Stimulated activated effector memory CD8-positive, alpha-beta T cell treated with anti-CD3 and anti-CD28 coated beads, Interleukin-12 subunit alpha, Interleukin-12 subunit beta, amount 100 ng/mL, for 72 hours (primary cell): ENCODE measurements at places on chromosomes 3 and 15.

DNA sequence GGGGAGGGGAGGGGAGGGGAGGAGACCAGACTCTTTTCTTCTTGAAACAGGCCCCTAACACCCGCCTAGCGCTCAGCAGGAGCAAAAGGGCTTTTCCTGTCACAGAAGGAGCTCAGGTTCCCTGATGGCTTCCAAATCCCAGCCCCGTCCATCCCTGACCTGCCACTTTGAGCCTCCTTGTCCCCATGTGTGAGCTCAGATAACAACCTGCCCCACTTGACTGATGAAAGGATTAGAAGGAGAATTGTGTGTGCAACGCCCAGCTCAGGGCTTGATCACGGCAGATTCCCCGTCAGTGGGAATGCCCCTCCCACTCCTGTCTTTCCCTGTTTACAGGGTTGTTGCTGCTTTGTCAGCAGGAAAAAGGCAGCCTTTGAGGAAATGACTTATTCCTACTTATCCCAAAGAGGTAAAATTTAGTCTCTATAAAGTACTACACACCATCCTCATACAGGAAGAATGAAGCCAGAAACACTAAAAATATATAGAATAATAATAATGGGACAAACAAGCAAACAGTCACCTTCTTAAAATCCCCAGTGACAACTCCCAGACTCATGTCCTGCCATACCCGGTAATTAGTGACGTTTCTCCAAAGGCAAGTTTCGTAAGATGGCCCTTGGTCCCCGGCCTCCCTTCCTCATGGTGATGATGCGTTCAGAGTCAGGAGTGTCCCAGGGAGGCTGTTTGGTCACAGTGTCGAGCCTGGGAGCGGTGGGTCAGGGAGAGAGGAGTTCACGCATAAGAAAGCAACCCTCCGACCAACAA is 6.1 kb upstream of the LRRC15 start:
- no peak for DNase-seq

GRCh38 chr3:196207159-196207832 is 3.9 kb downstream of the ZDHHC19 start:
- no peak for DNase-seq

- no peak for DNase-seq
Measured at GRCh38 chr15:60283936-60284335, 113.8 kb downstream of the ANXA2 start.

DNA sequence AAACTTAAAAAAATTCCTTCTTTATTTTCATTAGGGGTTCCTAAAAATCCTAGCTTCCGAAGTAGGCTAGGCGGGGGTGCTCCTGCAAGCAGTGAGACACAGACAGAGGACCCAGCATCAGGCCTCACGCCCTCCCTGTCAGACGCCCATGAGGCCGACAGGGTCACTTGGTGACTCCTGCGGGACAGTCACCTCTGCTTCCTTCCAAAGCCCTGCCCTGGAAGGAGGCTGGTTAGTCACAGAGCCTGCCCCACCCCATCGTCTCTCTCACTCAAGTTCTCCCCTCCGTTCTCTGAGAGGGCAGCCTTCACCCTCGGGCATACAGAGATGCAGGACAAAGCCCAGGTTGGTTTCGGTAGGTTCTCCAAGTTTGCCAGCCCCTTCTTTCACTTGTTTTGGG is 38.6 kb downstream of the EHD4 start:
- no peak for DNase-seq

GRCh38 chr15:66763186-66764071 is 61.4 kb downstream of the SMAD6 start:
- DNase-seq: no peak

GRCh38 chr3:138296639-138297038 is 33.0 kb downstream of the NME9 start:
- DNase-seq: no peak

DNA sequence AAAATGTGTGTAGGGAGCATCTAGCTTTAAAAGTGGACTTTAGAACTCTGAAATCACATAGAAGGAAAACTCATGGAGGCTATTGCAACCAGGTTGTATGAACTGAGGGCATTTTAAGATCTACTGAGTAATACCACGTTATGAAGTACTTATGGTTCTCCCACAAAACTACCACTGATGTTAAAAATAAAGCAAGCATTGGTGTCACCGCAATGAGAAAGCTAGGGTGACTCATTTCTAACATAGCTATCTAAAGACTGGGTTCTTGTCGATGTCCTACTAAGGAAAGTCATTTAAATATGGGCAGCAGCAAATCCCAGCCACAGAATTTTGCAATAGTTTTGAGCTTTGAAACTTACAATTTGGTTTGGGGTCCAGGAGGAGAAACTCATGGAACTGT is 584.8 kb downstream of the DIPK2A start:
- DNase-seq: no peak

GRCh38 chr3:57805674-57806073 is 49.6 kb downstream of the SLMAP start:
- DNase-seq: no peak

GRCh38 chr3:117526470-117527079 is 817.0 kb downstream of the TUSC7 start:
- no peak for DNase-seq

- no peak for DNase-seq
Measured at GRCh38 chr3:49609815-49610214, 55.5 kb downstream of the BSN start.

DNA sequence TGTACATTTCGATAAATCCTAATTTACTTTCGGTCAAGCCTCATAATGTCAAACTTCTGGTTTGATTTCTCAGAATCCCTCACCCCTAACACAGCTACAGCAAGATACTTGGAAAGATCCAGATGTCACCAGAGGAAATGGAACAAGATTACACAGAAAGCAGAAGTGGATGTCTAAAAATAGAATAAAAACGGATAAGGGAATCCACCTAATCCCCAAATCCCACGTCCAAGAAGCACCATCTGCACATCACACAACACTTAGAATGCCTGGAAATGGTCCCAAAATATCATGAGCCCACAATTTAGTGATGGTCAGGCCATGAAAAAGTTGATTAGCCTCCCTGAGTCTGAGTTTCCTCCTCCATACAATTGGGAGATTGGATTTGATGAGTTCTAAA is 61.7 kb downstream of the AGTR1 start:
- no peak for DNase-seq

- DNase-seq: no peak
Measured at GRCh38 chr3:58488967-58489366, 2.9 kb upstream of the KCTD6 start.

DNA sequence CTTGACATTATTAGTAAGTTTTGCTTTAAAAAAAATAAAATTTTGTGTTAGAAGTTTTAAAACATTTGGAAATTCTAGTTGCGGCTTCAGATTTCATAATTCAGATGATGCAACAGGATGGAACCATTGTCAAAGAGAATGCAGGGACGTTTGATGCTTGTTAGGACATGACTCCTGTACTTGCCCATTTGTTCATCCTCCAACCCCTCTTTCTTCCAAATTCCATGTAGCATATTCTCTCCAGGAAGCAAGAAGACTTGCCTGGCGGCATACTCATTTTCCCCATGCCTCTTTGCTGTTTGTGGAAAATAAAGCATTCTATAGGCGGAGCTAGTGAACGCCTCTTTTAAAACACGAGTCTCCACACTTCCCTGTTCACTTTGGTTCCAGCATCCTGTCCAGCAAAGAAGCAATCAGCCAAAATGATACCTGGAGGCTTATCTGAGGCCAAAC is at the start of gene CSTA:
CSTA (plus strand) TSS at position 378 of the 453 bp plus-strand sequence; CDS start at position 423, 45 bp downstream.
- no peak for DNase-seq

DNA sequence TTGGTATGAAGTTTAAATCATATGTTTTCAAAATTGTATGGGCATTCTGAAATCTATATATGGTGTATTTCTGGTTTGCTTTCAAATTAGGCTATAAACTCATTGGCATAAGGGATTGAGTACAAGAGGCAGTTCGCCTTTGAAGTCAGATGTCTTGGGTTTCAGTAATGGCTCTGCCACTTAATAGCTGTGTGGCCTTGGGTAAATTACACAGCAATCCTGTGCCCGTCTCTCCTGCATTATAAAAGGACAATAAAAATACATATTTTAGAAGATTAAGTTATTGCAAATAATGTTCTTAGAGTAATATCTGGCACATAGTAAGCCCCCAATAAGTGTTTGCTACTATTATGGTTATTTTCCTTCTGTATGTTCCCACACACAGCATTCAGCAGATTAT is 20.4 kb upstream of the STRIT1 start:
- no peak for DNase-seq
